ENCODE measurements at places on chromosomes 1 and 21.

DNA sequence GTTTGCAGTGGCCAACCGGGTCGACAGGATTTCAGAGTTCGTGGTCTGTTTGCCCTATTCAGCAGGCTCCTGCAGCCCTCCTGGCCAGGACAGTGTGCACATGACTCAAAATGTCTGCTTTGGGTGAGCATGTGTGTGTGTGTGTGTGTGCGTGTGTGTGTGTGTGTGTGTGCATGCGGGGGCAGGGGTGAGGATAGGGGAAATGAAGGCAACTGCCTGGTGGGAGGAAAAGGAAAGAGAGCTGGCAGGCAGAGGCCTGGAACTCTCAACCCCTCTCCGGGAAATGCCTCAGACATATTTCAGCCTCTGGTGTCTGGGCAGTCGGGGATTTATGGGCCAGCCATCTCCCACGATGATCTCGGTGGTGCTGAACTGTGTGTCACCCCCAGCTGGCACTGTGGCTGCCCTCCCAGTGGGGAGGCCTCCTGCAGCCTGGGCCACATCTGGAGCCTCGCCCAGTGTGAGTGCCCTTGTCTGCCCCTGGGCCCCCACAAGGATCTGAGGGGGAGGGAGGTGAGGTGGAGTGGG lies 15.2 kb downstream of the CDCP2 start:
- DNase-seq = peak; percentile 44

DNA sequence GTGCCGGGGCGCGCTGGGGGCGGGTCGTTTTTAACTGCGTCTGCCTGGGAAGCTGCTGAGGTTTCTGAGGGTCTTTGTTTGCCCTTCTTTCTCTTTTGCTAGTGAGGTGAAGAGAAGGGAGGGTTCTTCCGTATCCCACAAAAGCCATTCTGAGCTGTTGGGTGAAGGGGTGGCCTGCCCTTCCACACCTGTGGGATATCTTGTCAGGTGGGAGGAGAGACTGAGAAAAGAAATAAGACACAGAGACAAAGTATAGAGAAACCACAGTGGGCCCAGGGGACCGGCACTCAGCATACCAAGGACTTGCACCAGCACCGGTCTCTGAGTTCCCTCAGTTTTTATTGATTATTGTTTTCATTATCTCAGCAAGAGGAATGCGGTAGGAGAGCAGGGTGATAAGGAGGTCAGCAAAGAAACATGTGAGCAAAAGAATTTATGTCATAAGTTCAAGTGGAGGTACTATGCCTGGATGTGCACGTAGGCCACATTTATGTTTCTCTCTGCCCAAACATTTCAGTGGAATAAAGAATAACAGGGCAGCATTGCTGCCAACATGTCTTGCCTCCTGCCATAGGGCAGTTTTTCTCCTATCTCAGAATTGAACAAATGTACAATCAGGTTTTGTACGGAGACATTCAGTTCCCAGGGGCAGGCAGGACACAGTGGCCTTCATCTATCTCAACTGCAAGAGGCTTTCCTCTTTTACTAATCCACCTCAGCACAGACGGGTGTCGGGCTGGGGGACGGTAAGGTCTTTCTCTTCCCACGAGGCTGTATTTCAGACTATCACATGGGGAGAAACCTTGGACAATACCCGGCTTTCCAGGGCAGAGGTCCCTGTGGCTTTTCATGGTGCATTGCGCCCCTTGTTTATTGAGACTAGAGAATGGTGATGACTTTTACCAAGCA lies 972 bp downstream of the PGBD2 start:
- DNase-seq = peak; percentile 35

DNA sequence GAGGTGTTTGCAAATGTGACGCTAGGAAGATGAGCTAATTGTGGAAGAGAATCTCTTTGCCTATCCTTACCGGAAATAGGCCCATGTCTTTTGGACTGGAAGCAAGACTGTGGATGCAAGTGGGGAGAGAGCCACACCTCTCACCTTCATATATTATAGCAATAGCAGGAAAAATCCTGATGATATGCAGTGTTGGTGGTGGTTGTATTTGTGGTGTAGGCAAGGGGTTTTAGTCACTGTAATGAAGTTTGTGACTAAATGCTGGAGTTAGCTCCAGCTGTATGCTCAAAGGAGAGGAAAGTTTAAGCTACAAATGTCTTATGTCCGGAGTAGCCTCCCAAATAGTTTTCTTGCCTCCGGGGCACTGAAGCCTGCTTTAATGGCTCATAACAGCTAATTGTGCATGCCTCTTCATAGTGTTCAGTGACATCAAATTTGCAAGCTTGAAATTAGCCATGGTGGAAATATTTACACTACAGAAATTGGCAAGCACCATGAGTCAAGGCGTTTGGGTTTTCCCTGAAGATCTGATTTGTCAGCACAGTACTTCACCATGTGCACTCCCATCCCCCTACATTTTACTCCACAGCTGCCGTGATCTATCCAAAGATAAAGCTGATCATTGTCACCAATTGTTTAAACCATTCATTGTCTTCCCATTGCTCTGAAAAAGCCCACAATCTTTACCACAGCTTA lies 102.6 kb upstream of the ZNF644 start:
- DNase-seq = no peak

- no peak for DNase-seq
Measured at GRCh38 chr1:207004931-207005830, 27.4 kb downstream of the C1orf116 start.
